ENCODE measurements at places on chromosomes 7 and 10. TPM values are rescaled to one million over a fixed set of nuclear protein-coding genes. Genes with fewer than 3 reads are reported as not detected.

The AVL9 gene
- total RNA-seq = 49.0 TPM

- peak; percentile 45 for DNase-seq
Measured at GRCh38 chr7:79461660-79462059, 8.2 kb upstream of the MAGI2 start.

GRCh38 chr7:44540592-44541027 lies 520 bp downstream of the NPC1L1 start:
- no peak for DNase-seq

DNA sequence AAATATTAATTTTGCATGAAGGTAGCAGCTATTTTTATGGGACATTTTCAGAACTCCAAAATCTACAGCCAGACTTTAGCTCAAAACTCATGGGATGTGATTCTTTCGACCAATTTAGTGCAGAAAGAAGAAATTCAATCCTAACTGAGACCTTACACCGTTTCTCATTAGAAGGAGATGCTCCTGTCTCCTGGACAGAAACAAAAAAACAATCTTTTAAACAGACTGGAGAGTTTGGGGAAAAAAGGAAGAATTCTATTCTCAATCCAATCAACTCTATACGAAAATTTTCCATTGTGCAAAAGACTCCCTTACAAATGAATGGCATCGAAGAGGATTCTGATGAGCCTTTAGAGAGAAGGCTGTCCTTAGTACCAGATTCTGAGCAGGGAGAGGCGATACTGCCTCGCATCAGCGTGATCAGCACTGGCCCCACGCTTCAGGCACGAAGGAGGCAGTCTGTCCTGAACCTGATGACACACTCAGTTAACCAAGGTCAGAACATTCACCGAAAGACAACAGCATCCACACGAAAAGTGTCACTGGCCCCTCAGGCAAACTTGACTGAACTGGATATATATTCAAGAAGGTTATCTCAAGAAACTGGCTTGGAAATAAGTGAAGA lies 112.3 kb downstream of the CFTR start:
- no peak for DNase-seq

The AKR1C8 gene
- total RNA-seq = not detected

DNA sequence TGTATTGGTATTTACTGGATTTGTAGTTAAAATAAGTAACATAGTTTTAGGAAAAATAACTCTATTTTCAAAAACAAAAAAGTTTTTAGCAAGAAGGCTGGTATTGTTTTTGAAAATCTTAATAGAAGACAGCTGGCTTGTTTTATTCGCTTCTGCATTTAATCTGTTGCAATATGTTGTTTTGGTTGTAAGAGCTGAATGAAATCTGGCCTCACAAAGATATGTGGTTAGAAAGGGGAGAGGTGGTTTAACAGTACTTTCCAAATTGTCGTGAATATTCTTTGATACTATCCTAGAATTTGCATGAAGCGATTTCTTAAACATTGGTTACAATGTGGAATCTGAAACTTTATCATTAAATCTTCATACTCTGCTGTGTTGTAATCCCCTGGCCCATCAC lies 355.9 kb upstream of the FZD8 start:
- no peak for DNase-seq

DNA sequence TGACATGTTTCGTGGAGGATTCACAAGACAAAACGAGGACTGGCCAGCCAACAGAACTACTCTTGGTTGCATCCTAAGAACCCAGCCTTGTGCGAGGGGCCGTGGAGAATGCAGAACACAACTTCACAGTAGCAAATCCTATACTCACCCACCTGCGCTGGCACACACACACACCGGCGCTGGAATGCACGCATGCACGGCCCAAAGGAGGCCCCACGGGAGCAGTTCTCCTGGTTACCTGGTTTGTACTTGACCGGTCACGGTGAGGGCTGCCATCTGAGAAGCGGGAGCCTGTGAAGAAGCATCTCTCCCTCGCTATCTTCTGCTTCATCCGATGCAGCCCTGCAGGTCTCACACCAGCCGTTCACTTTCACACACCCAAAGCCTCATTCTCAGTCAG lies 137.8 kb downstream of the ZMYND11 start:
- no peak for DNase-seq

The FAM25C gene
- not detected for total RNA-seq

- DNase-seq = no peak
Measured at GRCh38 chr10:2856598-2856997, 210.8 kb upstream of the PFKP start.

DNA sequence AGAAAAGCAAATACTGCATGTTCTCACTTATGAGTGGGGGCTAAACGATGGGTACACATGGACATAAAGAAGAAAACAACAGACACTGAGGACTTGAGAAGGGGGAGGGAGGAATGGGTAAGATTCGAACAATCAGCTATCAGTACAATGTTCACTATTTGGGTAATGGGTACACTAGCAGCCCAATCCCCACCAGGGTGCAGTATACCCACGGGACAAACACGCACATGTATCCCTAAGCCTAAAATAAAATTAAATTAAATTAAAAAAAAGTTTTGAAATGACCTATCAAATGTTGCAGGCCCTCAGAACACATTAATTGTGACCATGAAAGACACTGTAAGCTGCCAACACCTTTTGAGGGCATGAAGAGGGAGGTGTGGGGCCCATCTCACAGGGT lies 316.0 kb downstream of the WDR37 start:
- DNase-seq = no peak

GRCh38 chr7:69285854-69286253 lies 312.4 kb upstream of the AUTS2 start:
- DNase-seq = no peak

DNA sequence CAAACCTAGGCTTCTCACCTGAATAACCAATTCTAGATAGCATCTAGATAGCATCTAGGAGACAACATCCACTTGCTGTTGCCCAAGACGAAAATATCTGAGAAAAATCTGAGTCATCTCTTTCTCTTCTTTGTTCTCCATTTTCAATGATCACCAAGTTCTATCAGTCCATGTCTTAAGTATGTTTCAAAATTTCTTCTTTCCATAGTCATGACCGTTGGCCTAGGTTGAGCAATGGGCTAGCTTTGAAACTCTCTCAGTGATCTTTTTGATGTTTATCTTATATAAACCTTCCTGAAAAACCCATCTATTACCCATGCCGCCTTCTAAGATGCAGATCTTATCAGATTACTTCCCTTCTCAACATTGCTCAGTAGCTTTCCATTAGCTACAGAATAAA lies 23.4 kb upstream of the CASD1 start:
- DNase-seq = no peak

- no peak for DNase-seq
Measured at GRCh38 chr10:80173466-80173865, 31.9 kb downstream of the ANXA11 start.

The ELMO1 gene
- 109 TPM for total RNA-seq

- no peak for DNase-seq
Measured at GRCh38 chr10:66799474-66799873, 126.4 kb upstream of the LRRTM3 start.

DNA sequence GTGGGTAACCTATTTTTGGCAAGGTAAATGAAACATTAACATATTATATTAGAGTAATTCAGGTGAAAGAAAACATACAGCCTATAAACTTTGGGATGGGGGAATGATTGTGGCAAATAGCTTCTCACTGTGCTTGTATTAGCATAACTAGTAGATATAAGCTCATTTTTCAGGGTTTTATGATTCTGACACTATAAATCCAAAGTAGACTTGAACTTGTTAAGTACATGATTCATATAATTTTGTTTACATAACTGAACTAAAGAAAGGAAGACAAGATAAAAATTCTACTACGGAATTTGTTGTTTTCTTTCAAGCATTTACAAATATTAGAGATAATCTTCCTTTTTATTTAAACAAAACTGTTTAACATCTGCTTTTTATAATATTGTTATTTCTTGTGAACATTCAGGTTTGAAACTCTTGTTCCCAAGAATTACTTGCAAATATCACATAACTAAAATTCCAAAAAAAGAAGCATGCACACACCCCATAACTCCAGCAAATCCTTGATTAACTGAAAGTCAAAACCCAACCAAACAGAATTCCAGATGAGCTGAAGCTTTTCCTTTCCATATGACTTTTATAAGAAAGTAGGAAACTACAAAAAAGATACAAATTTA lies 142.3 kb downstream of the JAZF1 start:
- DNase-seq = no peak

DNA sequence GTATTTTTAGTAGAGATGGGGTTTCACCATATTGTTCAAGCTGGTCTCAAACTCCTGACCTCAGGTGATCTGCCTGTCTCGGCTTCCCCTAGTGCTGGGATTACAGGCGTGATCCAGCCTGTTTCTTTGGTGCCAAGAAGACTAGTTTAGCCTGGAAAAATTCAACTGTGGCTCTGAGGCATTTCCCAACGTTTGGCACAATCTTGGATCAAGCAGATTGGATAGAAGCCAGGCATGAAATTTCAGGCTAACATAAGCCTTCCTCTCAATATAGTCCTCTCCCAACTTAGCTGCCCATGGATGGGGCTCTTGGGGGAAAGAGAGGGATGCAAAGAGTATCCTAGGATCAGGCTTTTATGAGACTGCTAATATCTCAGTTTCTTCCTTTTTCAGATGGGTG lies 53.8 kb downstream of the APBB1IP start:
- no peak for DNase-seq

The SFRP5 gene
- total RNA-seq = not detected

DNA sequence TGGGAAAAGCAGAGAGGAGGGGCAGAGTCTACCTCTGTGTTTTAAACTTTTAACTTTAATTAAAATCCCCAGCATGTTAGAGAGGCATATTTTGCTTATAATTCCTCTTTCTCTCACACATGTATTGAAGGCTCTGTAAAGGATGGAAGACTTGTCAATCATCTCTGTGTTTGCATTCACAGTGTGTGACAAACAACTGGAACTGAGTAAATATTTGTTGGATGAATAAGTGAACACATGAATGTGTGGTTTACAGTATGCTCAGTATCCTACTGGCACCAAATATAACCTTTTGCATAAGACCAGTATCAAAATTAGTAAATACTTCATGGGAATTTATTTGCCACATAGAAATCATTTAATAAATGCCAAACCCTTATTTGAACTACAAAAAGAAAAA lies 829.0 kb downstream of the GRID1 start:
- DNase-seq = no peak

The OR2A42 gene
- not detected for total RNA-seq

- no peak for DNase-seq
Measured at GRCh38 chr7:67947646-67948045, 951.0 kb downstream of the TYW1 start.

DNA sequence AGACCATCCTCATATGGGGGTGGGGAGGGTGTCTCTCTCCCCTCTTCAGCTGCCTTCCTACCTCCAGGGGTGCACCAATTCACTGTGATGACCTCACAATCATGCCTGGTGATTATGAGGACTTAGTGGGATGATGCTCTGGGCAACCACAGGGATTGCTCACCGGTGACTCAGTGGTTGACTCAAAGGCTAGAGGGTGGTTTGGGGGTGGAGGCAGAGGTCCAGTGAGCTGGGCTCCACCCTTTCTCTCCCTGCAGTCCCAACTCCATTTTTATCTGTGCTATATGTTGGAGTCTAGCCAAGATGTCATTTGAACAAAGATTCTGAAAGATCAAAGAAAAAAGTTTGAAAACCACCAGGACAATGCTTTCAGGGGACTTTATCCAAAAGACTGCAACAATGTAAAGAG lies 286.9 kb downstream of the KCNMA1 start:
- DNase-seq = peak; percentile 69

The CXCL12 gene
- 2.9 TPM for total RNA-seq

DNA sequence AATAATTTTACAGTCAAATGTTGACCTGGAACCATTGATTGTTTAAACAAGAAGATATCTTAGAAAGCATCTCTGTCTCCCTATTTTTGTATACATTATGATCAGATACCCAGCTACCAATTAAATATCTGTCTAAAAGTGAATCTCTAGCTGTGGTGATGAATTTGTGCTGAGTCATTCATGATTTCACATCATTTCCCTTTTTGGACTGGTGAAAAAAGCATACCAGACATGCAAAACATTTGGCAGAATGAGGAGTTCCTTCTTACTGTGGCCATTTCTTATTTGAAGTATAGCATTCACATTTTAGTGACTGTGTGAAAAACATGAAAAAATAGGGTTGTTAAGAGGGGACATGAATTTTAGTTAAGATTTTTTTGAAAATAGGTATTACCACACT lies 98.0 kb upstream of the GATA3 start:
- DNase-seq = peak; percentile 71

The CCL24 gene
- not detected for total RNA-seq

DNA sequence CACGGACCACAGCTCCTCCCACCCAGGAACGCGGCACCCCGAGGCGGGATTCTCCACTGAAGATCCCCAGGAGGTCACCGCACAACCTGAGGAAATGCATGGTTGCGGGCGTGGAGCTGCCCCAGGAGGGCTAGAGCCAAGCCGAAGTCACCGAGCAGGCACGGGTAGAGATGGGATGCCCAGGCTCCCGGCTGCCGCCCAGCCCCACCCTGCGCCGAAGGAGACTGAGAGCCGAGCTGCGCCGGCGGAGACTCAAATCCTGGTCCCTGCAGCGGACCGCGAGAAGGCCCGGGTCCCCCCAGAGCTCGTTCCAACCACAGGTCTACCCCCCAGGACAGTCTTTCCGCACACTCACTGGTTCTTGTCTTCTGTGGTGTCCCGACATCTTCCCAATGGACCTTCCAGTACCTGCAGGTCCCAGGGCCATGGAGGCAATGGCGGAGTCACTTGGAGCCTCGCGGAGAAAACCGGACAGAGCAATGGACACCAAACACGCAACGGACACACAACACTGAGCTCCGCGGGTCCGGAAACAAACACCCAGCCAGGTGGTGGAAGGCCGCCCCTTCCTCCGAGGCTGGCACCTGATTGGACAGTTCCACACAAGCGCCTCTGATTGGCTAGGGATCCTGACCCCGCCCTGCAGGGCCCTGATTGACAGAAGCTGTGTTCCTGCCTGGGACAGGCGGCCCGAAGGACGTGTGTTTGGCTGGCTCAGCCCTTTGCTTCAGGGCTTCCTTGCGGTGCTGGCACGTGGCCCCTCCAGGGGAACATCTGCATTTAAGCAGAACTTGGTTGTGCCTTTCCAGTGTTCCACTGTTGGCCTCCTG lies 331.9 kb upstream of the NUPR2 start:
- DNase-seq = no peak

GRCh38 chr7:140231771-140232491 lies 55.1 kb upstream of the KDM7A start:
- no peak for DNase-seq

GRCh38 chr7:1548438-1548831 lies 7.6 kb downstream of the TMEM184A start:
- DNase-seq = peak; percentile 45

The SFTPA1 gene
- not detected for total RNA-seq

GRCh38 chr7:40000734-40001315 lies 50.8 kb downstream of the CDK13 start:
- DNase-seq = no peak
